ENCODE measurements at places on chromosomes 2 and 18. TPM values are rescaled to one million over a fixed set of nuclear protein-coding genes. Genes with fewer than 3 reads are reported as not detected.

The OTOS gene
- not detected for total RNA-seq

- H3K36me3 ChIP-seq: peaks cover 23% of the 10 kb centered on the region
- H3K4me3 ChIP-seq: no peak overlapping the region
- DNase-seq: no peak
- no peaks in the 10 kb centered on the region for H3K27me3 ChIP-seq
These were observed 4.7 kb downstream of the ARMC9 start for GRCh38 chr2:231203087-231203486.

DNA sequence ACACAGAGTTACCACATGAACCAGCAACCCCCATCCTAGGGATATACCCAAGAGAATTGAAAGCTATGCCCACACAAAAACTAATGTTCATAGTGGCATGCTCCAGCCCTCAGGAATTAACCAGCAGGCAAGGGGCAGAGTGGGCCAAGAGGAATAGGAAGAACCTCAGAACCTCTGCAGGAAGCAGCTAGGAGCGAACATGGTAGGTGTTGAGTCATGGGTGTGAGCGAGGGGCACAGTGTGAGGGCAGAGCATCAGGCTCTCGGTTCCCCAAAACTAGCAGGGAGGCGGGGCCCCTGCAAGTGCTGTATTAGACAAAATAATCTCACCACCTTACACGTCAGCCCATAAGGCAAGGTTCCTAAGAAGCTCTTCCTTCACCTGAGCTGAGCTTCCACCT, 5.6 kb upstream of the RUFY4 start:
- no peaks in the 10 kb centered on the region for H3K36me3 ChIP-seq
- no peaks in the 10 kb centered on the region for H3K27me3 ChIP-seq
- no peak for DNase-seq
- no peak overlapping the region for H3K27ac ChIP-seq
- peaks cover 6% of the 10 kb centered on the region for H3K4me1 ChIP-seq

DNA sequence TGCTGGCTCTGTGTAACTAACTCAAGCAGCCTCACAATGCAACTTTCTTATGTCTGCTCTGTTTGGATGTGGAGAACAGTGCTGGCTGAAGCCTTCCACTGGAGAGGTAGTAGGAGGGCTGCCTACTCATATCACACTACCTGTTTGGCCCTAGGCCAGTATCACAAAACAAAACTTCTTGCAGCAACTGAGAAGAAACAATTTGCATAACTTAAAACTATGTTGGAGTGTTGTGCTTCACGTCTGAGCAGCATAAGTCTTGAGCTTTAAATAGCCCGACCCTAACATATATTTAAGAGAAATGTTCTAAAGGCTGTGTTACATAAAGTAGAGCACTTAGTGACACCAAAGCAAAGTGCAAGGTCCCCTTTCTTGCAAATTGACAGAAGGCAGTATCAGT, 204.9 kb upstream of the ACVR2A start:
- H3K36me3 ChIP-seq: no peaks in the 10 kb centered on the region
- no peak for DNase-seq
- no peak overlapping the region for H3K27ac ChIP-seq
- H3K27me3 ChIP-seq: no peaks in the 10 kb centered on the region

- H3K36me3 ChIP-seq: peaks cover 9% of the 10 kb centered on the region
- H3K27me3 ChIP-seq: no peaks in the 10 kb centered on the region
- H3K4me3 ChIP-seq: no peak overlapping the region
- DNase-seq: no peak
- H3K4me1 ChIP-seq: no peaks in the 10 kb centered on the region
- H3K27ac ChIP-seq: no peak overlapping the region
These were observed 23.8 kb downstream of the SMAD4 start for GRCh38 chr18:51053814-51054213.

DNA sequence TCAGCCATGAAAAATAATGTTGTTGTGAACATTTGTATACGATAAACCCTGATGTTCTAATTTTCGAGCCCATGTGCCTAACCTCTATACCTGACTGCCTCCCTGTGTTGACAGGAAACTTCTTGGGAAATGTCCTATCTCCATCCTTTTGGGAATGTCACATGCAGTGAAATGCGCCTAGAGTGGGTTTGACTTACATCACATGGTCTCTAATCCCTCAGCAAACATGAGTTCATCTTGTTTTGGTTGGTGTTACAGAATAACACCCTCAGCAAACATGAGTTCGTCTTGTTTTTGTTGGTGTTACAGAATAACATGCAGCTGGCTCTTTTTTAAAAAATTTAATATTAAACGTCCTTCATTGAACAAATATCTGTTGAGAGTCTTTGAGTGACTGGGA, 4.3 kb upstream of the UGT1A6 start:
- H3K4me3 ChIP-seq: no peak overlapping the region
- H3K27ac ChIP-seq: no peak overlapping the region
- no peaks in the 10 kb centered on the region for H3K4me1 ChIP-seq
- H3K36me3 ChIP-seq: no peaks in the 10 kb centered on the region
- no peaks in the 10 kb centered on the region for H3K27me3 ChIP-seq

The RAB11FIP5 gene
- total RNA-seq: 15.8 TPM

The FSIP2 gene
- 4.1 TPM for total RNA-seq
